Fibroblast of skin of back (primary cell): ENCODE measurements at places on chromosomes 12 and 14.

DNA sequence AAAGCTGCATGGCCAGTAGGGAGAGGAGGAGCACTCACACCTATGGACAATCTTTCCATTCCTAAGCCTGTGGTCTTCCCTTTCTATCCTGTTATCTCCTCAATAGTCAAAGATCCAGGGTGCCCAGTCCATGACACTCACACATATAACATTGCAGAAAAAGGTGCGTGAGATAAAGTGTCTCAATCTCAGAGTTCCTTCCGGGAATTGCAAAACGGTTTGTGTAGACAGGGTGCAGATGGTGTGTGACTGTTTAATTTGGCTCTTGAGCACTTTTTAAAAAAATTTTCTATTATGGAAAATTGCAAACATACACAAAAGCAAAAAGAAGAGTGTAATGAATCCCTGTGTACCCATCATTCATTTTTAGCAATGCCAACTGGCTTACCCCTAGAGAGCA lies 1493.6 kb downstream of the AACS start:
- no peak for DNase-seq

DNA sequence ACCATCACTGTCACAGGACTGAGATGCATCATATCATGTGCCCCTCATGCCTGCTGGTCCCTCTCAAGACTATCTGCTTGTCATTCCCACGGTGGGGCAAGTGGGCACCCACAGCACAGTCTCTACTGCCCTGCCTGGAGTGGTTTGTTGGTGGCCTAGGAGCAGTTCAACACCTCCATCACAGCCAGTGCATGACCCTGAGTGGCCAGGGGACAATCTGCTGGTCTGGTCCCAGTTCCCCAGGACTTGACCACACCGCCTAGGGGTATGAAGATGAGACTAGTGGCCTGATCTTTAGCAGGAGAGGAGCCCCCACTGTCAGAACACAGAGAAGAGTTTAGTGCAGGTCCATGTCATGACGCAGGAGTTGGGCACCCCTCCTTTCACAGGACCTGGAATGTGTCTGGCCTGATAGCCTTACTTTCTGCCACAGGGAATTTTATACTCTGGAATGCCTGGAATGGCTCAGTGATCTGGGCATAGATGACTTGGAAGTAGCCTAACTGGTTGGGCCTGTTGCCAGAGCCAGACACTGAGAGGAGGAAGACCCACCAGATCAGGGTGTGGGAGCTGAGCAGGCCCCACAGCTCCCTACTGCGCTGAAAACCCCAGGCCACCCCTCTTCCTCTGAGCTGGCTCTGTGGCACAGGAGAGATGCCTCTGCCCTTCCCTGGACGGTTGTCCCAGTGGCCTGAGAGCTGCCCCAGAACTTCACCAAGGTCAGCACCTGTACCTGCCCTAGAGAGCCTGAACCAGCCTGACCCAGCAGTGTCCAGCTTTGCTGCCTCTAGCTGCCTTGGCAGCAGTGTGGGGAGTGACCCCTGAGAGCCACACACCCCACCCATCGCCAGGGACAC lies 83.3 kb downstream of the PUS7L start:
- peak; percentile 42 for DNase-seq

GRCh38 chr12:129339336-129339735 lies 486.1 kb downstream of the GLT1D1 start:
- no peak for DNase-seq

DNA sequence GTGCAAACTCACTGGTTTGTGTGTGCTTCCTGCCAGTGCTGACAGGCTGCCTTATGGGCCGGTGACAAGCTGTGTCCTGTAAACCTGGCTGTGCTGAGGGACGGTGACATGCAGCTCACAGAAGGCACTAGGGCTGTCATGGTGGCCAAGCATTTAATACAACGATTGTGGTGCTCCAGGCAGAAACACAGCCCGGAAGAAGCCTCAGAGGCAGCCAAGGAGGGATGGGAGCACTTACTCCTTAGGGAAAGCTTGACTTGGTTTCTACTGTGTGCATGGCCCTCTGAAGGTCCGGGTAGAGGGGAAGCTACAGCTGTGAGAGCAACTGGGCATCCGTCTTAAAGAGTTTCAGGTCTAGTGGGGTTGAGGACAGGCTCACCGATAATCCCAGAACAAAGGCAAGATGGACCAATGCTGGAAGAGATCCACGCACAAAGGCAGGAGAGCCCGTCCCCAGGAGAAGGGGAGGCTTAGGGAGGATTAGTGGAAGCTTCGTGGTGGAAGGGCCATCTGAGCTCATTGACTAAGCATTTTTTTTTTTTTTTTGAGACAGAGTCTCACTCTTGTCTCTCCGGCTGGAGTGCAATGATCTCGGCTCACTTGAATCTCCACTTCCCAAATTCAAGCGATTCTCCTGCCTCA lies 10.7 kb upstream of the MCRS1 start:
- no peak for DNase-seq

DNA sequence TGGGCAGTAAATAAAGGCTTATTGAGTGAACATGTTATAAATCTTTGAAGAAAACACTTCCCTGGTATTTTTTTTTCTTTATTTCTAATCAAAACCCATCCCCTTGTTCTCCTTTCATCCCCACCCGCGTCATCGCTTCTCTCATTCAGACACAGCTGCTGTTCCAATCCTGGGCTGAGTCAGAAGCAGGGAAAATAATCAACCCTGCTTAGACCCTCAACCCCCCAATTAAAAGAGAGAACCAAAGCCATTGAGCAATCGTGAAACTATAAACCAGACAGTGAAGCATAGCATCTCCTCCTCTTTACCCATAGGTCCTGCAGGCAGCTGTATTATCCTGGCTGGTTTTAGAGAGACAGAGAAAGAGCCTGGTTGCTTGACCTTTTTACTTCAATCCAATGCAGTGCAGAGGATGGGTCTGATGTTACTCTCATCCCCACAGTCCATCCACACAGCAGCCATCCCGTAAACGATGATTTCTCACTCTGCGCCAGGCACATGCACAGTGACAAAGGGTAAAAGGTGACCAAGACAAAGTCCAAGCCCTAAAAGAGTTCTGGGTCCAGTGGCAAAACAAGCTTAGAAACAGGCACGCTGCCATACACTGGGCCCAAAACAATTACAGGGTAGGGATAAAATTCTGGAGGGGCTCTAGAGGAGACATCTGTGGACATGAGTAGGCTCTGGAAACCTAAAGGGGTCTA lies 238.3 kb downstream of the GALC start:
- DNase-seq, result no peak

DNA sequence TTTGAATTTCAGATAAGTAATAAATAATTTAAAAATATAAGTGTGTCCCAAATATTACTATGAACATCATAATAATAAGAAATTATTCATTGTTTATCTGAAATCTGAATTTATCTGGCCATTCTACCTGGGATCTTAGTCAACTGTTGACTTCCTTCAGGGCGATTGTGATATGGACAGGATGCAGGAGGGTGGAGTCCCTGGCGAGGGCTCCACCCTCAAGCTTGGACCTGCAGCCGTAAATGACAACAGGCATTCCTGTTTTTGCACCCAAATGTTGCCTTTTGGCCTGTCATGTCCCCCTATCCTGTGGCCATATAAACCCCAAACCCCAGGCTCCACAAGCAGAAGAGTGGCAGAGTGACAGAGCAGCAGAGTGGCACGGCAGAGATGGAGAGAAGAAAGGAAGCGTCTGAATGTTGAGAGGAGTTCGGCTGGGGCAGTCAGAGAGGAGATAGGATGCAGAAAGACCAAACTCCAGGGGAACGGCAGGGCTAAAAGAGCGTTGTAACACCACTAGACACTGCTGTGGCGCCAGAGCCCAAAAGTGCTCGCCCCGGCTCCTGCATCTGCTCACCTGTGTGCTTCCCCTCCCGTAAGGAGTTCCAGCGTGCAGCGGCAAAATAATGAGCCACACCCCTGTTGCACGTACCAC lies 39.4 kb upstream of the FUT8 start:
- no peak for DNase-seq

GRCh38 chr14:35420036-35420811 lies 15.7 kb upstream of the NFKBIA start:
- peak; percentile 87 for DNase-seq

GRCh38 chr14:53912021-53912420 lies 44.6 kb downstream of the BMP4 start:
- DNase-seq, result no peak

GRCh38 chr12:106188256-106188655 lies 49.5 kb upstream of the NUAK1 start:
- DNase-seq, result no peak

DNA sequence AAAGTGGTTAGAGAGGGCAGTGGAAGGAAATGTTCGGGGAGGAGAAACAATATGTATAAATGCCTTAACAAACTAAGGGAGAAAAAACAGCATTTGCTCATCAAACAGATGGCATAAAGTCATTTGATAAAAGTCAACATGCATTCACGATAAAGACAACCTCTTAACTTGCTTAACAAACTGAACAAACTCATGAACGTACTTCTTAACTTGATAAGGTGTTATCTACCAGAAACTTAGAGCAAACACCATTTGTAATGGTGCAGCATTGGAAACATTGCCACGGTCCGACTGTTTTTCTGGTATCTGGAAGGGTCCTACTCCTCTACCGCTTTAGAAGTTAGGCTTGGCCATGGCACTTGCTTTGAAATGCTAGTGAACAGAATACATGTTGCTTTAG lies 4.2 kb upstream of the RPS6KL1 start:
- no peak for DNase-seq

DNA sequence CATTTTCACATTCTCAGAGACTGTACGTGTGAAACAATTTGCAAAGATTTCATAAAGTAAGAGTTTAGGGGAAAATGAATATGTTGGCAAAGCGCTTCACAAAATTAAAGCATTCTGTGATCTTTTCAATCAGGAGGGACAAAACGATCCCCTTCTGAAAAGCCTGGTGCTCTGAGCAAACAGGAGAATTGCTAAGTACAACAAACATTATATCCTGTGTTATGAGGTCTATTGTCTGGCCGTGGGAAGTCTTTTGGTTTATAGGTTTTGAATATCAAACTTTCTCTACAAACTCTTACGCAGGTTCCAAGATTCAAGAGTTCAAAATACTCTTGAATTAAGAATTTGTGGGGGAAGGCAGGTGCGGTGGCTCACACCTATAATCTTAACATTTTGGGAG lies 7.2 kb upstream of the FOXN3 start:
- no peak for DNase-seq

DNA sequence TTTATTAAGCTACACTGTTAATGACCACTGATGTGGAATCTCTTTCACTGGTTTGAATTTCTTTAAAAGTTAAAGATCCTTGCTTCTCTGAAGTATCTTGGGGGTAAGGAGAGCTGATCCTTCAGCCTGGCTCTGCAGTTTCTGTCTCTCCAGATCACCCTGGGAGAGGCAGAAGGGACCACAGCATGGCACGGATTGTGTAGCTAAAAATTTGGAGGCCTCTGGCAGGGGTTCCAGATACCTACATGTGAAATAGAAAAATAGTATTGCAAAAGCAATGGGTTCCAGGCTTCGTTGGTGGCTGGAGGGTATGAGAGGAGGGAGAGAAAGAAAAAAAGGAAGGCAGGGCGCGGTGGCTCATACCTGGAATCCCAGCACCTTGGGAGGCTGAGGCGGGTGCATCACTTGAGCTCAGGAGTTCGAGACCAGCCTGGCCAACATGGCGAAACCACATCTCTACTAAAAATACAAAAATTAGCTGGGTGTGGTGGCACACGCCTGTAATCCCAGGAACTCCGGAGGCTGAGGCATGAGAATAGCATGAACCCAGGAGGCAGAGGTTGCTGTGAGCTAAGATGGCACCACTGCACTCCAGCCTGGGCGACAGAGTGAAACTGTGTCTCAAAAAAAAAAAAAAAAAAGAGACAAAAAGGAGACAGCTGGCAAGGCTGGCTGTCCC lies 3.4 kb downstream of the CHST11 start:
- DNase-seq, result no peak

DNA sequence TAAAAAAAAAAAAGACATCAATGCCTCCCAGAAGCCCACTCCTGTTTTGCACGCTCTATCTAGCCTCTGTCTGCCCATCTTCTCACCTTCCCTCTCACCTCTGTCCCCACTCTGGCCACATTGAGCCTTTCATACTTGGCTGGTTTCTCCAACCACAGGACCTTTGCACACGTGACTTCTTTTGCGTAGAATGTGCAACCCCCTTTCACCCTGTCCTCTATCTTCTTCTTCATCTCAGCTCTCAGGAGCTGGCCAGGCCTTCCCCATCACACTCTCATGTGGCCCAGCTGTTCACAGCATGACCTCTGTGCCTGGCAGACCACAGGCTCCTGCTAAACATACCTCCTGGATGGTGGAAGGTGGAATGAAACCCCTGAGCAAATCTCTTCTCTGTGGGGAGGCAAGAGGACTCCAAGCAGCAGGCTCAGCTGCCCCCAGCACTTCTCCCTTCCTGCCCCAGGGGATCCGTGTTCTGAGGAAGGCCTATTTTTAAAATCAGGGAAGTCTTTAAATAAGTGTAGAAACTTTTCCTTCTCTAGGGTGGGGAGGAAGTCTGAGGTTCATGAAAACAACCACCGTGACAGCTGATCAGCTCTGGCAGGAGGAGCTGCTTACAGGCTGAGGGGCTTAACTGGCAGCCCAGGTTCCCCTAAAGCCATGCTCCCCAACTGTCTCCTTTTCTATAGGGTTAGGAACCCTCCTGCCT lies 11.6 kb downstream of the HVCN1 start:
- no peak for DNase-seq

- no peak for DNase-seq
These were observed 54.0 kb downstream of the PRIMA1 start for GRCh38 chr14:93734086-93734822.

- no peak for DNase-seq
These were observed 1.3 kb downstream of the TNFAIP2 start for GRCh38 chr14:103124501-103125001.

- DNase-seq, result no peak
These were observed 22.4 kb upstream of the DIO3 start for GRCh38 chr14:101538878-101539277.

DNA sequence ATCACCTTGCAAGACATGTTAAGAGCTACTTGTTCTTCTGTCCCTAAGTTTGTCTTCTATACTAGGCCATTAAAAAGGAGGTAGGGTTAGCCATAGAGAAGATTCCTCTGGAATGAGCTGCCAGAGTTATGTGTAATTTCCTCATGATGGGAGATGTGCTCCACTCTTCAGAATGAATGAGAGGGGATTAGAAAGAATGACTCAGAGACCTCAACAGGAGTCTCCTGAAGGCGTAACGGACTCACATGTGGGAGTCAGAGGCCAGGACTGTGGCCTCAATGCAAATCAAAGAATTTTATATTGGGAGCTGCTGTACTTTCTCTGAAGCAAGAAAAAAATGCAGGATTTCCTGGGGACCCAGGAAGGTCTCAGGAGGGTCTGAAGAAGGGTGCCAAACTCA lies 87.8 kb upstream of the ATXN7L3B start:
- DNase-seq, result peak; percentile 84
